SK-N-MC (cell line): ENCODE measurements at places on chromosomes 5 and 9.

DNA sequence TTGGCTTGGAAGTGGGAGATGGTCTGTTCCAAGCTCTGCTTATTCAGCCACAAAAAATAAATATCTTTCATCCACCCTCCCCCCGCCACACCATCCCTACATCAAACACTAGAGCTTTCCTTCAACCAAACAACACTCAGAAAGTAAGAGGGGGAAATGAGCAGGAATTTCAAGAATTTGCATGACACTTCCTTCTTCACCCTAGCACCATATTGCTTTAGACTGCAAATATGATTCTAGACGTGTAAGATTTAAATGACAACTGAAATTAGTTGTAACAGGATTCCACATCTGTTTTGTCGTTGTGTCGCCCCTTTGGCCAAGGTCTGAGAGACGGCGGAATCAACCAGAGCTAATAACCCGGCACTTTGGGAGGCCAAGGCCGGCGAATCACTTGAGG, 88.5 kb downstream of the NDFIP1 start:
- no peak for DNase-seq

GRCh38 chr5:174727794-174728680, 3.7 kb downstream of the MSX2 start:
- no peak for DNase-seq

DNA sequence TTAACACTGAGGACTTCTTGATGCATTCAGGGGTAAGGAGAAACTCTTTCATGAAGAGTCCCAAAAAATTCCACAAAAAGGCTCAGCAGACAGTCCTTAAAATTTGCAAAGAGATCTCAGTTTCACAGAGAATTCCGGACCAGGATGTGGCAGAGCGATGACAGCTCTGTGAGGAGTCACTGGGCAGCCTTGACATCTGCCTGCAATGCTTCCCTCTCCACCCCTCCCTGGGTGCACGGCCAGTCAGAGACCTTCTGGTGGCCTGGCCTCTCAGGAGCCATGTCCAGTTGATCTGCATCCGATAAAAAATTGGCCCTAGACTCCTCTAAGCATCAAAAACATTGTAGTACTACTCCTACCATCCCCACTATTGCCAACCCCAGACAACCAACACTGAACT, 76.8 kb downstream of the MACROH2A1 start:
- no peak for DNase-seq

DNA sequence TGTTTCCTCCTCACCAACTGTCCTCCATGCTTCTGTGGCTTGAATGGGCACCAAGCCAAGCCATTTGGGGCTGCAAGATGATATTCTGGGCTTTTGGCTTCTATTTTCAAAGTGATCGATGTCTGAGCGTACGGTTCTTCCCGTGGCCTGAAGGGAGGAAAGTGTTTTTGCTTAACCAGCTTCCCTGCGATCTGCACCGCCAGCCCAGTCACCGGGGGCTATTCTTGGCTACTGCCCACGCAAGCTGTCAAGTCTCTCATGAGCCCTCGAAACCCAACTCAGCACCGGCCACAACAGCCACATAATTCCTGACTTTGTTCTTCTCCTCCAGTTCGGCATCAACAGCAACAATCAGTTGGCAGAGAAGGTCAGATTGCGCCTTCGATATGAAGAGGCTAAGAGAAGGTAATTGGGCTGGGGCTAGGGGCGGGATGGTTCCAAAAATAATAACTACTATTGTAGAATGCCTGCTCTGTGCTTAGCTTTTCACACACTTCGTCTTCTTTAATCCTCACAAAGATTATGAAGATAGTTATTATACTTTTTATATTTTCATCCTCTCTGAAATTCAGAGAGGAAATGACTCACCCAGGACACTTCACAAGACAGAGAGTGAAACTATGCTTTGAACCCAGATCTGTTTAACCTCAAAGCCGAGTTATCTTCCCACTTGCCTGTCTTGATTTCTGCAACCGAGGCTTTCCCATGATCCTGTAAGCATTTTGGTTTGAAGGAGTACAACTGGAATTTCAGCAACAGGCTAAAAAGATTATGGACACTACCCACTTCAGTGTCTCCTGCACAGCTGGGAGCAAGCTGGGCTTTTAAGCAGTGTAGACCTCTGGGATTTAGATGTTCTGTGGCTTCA, 76.4 kb upstream of the RARS1 start:
- no peak for DNase-seq

DNA sequence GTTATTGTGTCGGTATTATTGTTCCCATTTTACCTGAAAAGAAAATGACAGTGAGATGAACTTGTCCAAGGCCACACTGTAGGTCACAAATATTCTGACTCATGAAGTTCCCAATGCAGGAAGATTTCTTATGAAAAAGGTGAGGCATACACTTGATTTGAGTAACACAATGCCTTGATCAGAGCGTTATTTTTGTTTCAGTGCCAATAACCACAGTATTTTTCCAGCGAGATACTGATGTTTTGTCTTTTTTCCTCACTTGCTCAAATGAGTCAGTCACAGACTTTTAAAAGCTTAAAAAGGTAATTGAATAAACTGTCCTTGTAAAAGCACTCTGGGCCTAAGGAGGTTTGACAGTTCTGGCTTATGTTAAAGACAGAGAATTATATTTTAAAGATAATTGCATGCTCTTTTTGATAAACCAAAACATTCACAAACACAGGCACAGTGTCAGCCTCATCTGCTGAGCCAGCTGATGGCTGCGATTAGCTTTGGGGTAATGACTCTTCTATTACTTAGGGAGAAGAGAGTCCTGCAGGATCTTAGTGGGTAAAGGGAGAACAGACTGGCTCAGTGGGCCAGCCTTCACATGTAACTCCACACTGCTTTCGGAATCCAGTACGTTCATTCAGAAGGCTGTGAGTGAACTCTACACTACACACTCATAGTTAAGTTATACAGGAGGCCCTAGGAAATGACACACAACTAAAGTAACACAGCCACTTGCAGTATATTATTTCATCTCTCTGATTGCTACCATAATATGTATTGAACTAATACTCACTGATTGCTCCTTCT, 165.5 kb upstream of the CD180 start:
- no peak for DNase-seq

DNA sequence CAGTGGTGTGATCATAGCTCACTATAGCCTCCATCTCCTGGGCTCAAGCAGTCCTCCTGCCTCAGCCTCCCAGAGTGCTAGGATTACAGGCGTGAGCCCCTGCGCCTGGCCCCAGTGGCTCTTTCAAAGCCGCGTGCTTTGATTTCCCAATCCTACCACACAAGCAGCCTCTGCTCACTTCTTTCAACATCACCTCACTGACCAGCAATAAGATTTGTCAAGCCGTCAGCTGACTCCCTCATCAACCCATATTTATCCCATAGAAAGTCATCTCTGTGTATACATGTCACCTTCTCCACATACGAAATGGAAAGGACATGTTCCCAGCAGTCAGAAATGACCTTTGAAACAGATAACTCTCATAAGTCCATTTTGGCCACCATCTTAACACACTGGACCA, 26.0 kb downstream of the SLC31A2 start:
- no peak for DNase-seq

DNA sequence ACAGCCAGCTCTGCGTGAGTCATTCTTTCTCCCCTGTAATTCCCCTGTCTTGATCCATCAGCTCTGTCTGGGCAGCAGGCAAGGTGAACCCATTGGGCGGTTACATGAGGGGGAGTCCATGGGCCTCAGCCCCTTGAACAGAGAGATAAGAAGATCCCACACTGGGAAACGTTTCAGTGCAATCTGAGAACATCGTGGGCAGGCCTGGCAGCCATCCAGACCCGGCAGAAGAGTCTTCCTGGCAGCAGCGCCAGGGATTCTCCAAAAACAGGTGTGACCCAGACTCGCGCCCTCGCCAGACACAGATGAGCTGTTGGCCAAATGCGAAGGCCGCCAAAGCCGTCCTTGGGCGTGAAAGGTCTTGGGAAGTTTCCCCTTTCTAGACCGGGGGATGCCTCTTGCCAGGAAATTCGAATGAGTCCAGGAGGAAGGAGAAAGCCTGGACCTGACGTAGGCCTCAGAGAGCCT, 6.4 kb upstream of the SLC12A7 start:
- DNase-seq: no peak

- DNase-seq: no peak
Observed at GRCh38 chr5:40431734-40432133, 248.0 kb upstream of the PTGER4 start.

DNA sequence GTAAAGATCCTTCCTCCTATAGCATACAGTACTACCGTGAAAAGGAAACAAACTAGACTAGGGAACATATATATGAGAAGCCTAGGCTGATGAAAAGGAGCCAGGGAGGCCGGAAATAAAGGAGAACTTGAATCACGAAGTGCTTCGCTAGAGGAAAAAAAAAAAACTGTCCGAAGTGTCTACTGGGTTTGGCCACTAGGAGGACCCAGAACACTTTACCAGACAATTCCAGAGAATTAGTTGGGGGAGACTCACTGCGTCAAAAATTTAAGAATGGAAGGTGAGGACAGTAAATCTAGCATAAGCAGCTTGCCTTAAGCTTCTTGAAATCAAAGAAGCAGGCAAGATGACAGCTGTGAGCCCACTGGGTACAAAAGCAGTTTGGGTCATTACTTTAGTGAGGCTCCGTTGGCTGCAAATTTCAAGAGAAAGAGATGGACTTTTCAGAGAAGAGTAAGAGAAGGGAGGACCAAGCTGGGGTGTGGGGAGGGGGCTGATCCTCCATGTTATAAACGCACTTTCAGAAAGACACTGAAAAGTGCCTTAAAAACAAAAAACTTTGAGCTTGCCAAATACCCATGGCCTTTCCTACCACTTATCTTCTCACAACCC, 47.4 kb downstream of the P4HA2 start:
- no peak for DNase-seq

GRCh38 chr9:121735793-121736770, 84.6 kb downstream of the DAB2IP start:
- DNase-seq: no peak

- DNase-seq: no peak
Observed at GRCh38 chr9:128556276-128556675, 3.9 kb downstream of the SPTAN1 start.

GRCh38 chr5:68732251-68732650, 361.6 kb upstream of the SLC30A5 start:
- no peak for DNase-seq

DNA sequence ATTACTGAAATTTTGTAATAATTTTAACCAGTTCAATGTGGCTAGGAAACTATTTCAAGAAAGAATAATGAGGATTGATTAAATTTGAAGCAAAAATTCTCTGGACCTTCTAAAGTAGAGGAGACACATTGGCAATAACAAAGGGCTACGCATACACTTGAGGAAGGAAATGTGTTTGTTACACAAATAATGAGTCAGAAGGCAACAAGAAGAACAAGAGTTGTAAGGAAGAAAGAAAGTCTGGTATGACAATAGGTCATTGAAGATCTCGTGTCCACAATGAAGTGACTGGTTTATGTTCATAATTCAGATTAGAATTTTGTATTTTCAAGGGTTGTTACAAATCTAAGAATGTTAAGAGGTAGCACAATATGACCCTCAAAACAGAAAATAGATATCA, 25.8 kb downstream of the ST8SIA4 start:
- no peak for DNase-seq

DNA sequence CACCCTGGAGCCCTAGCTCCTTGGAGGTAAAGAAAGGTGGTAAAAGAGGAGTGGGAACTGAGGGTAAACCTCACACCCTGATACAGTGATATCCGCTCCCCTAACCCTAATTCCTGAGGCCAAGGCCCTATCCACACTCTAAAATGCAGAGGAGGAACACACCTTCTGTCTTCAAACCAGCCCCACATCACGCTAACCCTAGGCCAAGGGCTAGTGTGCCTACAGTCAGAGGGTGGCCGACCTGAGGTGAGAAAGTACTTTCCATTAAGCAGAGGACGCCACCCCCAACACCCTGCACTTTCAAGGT, 590 bp downstream of the HDAC3 start:
- DNase-seq: no peak

DNA sequence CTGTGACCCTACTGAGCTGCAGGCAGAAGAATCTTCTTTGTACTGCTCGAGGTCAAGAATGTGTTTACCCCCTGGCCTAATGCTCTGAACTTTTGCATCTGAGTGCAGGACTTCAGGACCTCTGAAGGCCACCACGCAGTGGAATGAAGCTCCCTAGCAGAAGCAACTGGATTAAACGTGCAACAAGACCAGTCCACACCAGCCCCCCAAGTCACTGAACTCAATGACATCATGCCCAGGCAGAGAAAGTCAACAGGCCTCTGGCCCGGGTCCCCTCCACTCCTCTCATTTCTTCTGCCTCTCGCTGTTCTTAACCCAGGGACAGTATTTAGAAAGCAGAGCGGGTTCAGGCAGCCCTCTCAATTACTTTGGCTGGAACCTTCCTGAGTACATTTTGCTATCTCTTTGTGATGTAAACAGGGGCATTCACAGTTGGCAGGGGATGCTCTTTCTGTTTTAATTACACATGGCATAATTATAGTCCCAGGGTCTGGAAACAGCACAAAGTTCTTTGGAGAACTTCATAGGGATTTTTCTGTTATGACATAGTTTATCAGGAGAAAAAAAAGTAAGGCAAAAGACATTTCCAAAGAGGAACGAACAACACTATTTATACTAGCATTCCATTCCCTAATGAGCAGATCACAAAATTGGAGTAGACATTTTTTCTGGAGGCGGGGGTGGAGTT, 108.2 kb upstream of the SPATA31D4 start:
- no peak for DNase-seq

DNA sequence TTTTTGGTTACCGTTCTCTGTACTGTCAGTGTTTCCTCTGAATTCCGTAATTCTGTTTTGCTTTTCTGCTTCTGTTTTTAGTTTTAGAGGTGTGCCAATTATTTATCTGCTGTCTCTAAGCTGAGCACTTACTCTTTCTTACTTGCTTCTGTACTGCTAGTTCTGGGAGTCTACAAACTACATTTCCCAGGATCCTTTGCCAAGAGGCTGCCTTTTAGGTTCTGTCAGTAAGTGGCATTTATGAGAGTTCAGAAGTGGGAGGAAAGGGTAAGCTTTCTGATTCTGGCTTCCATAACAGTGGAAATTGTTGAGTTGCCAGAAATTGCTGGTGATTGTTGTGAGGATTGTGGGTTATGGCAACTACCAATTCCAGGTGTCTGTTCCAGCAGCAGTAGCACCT, 102.4 kb downstream of the OSTF1 start:
- DNase-seq: no peak

DNA sequence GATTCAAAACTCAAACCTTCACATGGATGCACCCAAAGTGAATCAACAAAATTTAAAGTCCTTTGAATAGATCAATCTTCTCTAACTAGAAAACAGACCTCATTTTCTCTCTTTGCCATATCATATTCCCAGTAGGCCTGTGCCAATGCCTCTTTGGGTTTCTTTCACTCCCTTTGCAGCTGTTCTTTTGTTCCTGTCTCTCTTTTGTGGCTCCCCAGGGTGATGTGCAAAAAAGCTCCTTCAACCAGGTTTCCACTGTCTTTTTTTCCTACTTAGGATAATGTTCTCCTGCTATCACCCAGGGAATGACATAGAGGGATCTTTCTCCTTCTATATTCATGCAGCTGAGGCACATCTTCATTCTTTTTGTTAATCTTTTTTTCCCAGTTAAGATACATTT, 54.6 kb downstream of the MARCHF3 start:
- no peak for DNase-seq

DNA sequence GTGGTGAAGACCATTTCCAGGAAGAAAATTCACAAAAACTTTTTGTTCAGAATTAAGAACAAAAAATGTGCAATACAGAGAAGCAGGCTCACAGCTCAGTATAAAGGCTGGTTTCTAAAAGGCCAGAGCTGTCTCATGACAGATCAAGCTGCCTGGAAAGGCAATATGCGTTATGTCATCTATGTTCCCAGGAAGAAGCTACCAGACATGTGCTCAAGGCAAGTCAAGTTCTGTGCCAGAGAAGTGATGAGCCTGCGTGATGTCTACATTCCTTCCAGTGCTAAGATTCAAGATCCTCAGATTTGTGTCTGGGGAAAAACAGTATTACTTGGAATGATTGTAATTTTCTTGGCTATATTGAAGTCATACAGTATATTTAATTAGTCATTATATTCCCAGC, 104.3 kb downstream of the PDE4D start:
- DNase-seq: no peak
